ENCODE measurements at places on chromosomes 6 and 20.

- DNase-seq: no peak
Observed at GRCh38 chr6:166578536-166579236, 7.8 kb downstream of the RAMACL start.

DNA sequence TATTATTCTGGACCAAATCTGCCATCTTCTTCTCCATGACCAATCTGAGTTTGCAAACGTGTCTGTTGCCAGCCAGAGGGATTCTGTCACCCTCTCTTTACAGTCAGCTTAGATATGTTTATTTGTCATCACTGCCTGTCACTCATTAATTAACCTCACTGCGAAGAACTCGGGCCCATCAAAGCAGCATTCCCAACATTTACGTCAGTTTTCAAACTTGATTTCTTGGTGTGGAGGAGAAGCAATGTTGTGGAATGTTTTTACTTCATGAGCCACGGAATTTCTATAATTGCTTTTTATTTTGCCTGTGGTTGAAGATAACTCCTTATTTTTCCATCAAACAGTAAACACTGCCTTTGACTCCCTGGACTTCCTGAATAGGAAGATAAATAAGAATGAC, 91.8 kb upstream of the CNKSR3 start:
- DNase-seq: no peak

GRCh38 chr6:21478411-21478810, 115.1 kb upstream of the SOX4 start:
- no peak for DNase-seq

- DNase-seq: no peak
Observed at GRCh38 chr6:153087436-153087835, 43.6 kb downstream of the RGS17 start.

GRCh38 chr20:2313316-2313715, 17.5 kb downstream of the TGM3 start:
- DNase-seq: no peak

DNA sequence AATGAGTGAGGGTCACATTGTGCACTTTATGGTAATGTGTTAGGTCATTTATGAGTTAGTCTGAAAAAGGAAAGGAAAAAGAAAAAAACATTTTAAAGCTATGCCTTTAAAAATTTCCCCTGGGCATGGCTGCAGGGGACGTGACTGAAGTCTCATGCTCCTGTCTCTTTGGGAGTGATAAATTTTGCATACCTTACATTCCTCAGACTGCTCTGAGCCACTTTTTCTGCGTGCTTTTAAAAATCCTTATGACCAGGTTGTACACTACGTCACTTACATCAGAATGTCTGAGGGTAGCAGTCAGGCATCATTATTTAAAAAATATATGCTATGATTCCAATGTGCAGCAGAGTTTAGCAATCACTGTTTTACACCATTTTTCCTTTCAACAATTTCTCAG, 121.2 kb downstream of the RFPL4B start:
- peak; percentile 58 for DNase-seq

DNA sequence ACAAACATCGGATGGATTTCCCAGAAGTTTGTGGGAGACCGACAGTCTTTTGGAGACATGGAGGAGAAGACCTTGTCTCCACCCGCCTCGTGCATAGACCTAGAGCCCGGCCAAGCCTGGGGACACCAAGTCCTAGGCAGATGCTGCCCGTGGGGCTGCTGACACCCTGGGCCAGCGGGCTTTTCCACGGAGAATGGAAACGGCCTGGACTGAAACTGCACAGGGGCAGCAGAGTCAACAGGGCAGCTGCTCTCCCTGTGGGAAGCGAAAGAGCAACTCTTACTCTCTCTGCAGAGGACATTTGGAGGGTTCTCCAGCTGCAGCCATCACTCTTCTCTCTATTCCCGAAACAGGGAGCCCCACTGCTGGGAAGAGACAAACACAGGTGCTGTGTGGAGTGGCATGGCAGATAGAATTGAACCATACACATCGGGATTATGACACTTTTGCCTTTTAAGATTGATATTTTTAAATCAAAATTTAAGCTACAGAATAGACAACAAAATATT, 401.2 kb downstream of the THBS2 start:
- no peak for DNase-seq

GRCh38 chr6:6331946-6332601, 11.6 kb upstream of the F13A1 start:
- no peak for DNase-seq

DNA sequence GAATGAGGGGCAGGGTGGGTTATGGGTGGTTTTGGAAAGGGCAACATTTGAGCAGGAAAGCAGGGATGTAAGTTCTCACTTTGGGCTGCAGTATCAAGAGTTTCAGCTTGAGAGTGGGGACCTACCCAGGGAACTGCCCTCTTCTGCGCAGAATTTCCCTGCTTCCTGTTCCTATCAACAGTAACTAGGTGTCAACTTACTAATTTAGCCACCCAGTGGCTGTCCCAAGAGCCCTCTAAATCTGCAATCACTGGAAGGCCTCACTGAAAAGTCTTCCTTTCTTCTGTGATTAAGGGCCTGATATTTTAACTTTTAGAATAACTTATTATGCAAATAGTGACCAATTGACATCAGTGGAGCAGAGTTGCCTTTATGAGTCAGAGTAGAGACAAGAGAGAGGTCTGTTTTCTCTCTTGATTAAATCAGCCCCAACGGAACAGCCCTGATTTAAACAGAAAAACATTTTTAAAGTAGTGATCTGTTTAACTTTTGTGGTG, 118.2 kb upstream of the RIPOR2 start:
- DNase-seq: no peak

GRCh38 chr6:22147921-22148776, 148.7 kb downstream of the PRL start:
- no peak for DNase-seq

GRCh38 chr6:20661721-20662120, 127.5 kb downstream of the CDKAL1 start:
- peak; percentile 35 for DNase-seq

Measured in keratinocyte (primary cell).